Breast epithelium (tissue), 4 donors: ENCODE measurements at places on chromosomes 2 and 18. TPM values are rescaled to one million over a fixed set of nuclear protein-coding genes. Genes with fewer than 3 reads are reported as not detected.

- DNase-seq, result no peak
Measured at GRCh38 chr2:19073522-19073921, 284.9 kb downstream of the OSR1 start.

DNA sequence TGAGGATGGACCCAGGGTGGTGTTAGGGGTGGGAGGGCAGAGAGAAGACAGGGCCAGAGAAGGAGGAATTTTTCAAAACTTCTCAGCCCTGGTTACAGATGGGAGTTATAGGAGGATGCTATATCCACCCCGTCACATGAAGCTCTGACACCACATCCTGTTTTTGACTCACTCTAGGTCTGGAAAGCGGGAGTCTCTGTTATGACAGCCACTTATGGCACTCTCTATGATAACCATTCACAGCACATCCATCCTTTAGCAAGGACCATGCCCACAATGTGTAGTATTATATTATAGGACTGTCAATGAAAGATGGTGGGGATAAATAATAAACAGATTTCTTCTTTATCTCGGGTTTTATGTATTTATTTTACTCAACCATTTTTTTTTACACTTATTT, 461.2 kb downstream of the CDH2 start:
- no peak for DNase-seq

DNA sequence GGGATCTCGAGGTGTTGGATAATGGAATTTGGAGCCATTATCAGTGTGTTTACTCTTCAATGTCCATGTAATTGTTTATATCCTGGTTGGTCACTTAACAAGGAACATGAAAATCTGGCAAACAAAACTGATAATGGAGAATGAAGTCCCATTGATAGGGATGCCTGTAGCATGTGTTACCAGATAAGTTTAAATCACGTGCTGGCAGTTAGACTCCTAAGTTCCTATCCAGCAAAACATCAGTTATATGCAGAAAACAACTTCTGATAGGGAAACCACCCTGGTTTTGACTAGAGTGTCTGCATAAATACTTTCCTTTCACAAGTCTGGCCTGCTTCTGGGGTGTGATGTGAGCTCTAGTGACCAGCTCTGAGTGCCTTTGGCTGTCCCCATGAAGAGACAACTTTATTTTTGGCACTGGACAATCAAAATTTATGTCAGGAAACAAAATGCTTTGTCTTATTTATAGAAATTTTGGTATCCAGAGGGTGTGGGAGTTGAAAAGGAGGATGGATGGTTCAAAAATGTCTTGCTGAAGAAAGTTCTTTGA, 82.0 kb downstream of the FHOD3 start:
- DNase-seq, result no peak

- DNase-seq, result no peak
Measured at GRCh38 chr2:117938611-117939010, 75.3 kb downstream of the CCDC93 start.

GRCh38 chr2:235223011-235223410, 270.8 kb upstream of the AGAP1 start:
- no peak for DNase-seq

GRCh38 chr2:199414001-199414400, 43.7 kb downstream of the SATB2 start:
- no peak for DNase-seq

- no peak for DNase-seq
Measured at GRCh38 chr2:157698430-157698829, 69.8 kb upstream of the ACVR1C start.

C2orf81 gene
- total RNA-seq, result 1.3 TPM

AQP12A gene
- not detected for total RNA-seq

GNAL gene
- 7.5 TPM for total RNA-seq

ANKAR gene
- total RNA-seq, result 21.1 TPM

SLC35F5 gene
- total RNA-seq, result 135 TPM
